ENCODE measurements at places on chromosomes 1 and 21.
A peak's percentile ranks its signal among the peaks of the same experiment; 100 is the strongest.

DNA sequence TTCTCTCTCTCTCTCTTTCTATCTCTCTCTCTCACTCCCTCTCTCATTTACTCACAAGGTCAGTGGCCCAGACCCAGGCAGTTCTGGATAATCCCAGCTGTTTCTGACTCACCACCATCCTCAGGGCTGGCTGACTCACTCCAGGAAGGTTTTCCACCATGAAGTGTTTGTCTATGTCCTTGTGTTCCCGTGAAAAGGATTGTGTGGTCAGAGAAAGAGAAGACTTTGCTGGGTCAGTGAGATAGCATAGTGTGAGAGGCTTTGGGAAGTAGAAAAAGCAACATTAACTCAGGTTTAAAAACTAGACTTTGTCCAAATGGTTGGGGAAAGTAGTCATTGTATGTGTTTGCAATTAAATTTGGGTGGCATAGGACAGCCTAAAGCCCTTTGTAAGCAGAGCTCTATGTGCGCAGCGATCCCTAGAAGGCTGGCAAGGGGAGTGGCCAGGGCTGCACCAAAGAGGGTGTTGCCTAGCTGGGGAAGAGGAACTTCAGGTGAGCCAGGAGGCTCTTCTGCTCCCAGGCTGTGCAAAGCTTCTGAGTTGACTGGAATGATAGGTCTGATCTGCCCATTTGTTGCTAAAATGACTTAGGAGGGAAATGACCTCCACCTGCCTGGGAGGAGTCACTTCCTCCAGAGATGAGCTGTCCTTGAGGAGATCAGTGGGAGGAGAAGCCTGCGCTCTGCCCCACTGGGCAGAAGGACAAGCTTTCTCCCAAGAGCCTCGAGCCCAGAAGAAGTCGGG lies 4.9 kb upstream of the CAPN2 start:
- DNase-seq: no peak

DNA sequence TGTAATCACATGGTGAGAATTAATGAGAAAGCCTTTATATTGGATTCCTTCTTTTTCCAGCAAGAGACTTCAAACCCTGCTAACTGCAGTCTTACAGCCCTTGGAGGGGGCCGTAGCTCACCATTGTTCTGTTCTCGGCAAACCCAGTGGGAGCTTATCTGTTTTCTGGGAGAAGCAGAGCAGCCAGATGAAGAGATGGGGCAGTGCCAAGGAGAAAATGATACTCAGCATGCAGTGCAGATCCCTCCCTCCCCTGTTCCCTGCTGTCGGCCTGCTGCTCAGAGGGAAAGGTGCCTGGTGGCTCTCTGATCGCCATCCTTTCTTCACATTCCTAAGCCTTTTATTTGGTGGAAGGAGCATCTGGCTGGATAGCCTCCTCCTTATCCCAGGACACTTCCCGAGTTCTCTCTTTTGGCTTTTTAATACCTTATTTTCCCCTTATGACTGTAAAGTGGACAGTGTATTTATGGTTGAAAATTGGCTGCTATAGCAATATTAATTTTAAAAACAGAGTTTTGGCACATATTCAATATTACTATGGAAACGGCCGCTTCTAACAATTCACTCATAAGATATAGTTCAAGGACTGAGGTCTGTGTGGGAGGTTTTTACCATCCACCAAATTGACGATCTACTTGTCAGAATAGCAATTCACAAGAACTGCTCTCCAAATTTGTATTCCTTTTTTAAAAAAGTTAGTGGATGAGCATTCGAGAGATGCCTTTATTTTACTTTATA lies 203.4 kb downstream of the CRB1 start:
- no peak for DNase-seq

- DNase-seq: peak; percentile 7
These were observed 660 bp downstream of the GCLM start for GRCh38 chr1:93908394-93909145.

GRCh38 chr21:16013570-16013969 lies 283.8 kb downstream of the USP25 start:
- no peak for DNase-seq

- DNase-seq: no peak
These were observed 63.3 kb downstream of the RHOU start for GRCh38 chr1:228798548-228798947.

GRCh38 chr1:171788696-171789095 lies 7.2 kb downstream of the METTL13 start:
- no peak for DNase-seq

- no peak for DNase-seq
These were observed 48.5 kb upstream of the B3GALT5 start for GRCh38 chr21:39564200-39564599.

DNA sequence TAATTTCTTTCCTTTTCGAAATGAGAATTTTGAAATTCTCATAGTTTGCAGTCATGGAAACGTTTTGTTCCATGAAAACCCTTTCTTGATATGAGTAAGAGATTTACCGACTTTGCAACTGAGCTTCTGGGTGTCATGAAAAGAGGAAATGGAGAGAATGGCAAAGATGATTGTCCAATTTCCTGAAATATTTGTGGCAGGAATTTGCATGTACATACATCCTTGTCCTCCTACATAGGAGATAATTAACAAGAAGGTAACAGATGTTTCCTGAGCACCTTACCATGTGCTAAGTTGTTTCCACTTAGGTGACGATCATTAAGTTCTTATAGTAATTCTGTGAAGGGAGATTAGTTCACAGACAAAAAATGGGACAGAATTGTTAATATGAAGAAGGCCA lies 170.7 kb downstream of the NEGR1 start:
- no peak for DNase-seq

Measured in stimulated activated CD8-positive, alpha-beta memory T cell treated with anti-CD3 and anti-CD28 coated beads, Interleukin-15, amount 100 ng/mL, for 4 hours (primary cell).